Stimulated activated CD4-positive, alpha-beta T cell treated with anti-CD3 and anti-CD28 coated beads, Interleukin-1b, Interleukin-23, amount 100 ng/mL, for 48 hours (primary cell): ENCODE measurements at places on chromosomes 1 and 21.

DNA sequence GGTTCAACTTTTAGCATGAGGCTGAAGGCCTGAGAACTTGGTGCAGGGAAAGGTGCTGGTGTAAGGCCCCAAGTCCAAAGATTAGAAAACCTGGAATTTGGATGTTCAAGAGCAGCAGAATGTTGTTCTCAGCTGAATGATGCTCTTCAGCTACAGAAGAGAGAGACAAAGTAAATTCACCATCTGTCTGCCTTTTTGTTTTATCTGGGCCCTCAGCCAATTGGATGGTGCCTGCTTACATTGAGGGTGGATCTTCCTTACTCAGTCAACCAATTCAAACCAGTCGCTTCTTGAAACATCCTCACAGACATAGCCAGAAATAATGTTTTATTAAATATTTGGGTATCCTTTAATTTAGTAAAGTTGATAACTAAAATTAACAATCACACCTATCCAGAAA, 748.2 kb upstream of the ADAMTS5 start:
- no peak for DNase-seq

GRCh38 chr1:174775621-174776020, 224.1 kb upstream of the CACYBP start:
- no peak for DNase-seq

DNA sequence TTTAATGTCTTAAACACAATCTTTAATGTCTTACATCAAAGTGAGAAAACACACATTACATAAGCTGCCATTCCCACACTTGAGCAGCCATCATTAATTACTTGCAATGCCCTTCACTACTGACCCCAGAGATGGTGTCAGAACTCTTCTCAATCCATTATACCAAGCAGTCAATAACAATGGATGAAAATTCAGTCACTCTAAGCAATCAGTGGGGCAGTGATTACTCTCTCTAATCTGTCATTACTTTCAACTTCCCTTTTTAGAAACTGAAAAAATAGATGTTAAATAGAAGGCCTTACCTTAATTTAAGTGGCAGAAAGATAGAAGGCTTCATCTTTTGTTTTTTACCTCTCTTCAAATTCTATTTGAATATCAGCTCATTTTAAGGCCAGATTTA, 9.7 kb upstream of the FRRS1 start:
- DNase-seq: no peak

DNA sequence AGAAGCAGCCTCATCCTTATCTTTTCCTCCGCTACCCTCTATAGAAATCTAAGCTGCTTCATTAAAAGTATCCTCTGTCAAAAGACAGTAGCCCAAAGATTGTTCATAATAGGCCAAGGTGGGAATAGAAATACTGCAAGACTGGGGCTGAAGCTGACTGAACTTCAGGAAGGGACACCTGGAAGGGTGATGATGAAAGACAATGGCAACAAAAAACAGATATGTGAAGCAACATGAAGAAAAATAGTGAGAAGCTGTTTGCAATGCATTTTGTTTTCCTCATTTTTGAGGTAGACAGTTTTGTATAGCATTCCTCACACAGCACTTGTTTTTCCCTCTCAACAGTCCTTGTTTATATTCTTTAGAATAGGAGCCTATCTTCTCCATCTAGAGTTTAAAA, 16.9 kb downstream of the DCAF8 start:
- no peak for DNase-seq

DNA sequence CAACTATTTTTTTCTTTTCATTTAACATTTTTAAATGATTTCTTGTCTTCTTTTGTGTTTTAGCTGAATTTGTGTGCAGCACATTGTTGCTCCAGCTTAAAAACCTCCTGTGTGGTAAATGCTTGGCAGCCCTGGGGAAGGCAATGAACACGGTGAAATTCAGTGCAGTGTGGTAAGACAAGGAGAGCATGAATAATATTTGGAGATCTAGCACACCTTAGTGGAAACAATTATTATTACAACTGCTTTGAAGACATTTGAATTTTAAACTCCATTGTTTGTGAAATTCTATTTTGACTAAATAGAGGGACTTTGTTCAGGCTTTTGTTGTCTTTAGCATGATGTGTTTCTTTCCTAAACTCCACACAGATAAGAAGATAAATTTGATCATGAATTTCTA, 242.6 kb upstream of the CXADR start:
- DNase-seq: no peak

DNA sequence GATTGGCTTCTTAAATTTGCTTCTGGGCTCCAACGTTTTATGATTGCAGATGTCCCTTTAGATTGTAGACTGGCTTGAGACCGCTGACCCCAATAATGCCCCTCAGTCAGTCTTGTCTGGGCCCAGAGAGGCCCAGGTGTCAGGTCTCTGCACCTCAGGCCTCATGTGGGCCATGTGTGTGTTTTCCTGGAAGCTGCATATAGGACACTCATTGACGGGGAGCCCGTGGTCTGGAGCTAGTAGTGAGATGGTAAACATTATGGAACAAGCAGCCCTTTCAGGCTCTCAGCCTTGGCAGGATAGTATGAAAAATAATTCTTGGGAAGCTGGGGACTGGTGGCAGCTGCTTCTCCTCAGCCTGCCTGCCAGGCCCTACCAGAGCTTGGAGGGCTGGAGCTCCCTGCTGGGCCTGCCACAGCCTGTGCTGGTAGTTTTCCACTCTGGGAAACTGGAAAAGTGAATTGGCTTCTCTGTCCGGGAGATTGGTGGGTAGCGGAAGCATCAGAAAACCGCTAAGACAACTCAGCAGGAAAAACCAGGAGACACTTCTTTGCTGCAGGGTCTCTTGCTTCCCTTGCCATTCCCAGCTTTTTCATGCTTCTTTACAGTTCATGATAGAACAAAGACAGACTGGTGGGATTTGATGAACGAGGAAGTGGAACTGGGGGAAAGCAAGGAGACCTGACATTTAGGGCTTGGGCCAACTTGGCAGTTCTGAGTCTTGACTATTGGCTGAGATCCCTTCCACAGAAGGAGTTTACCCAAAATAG, 57.8 kb upstream of the HSD17B7 start:
- DNase-seq: no peak

DNA sequence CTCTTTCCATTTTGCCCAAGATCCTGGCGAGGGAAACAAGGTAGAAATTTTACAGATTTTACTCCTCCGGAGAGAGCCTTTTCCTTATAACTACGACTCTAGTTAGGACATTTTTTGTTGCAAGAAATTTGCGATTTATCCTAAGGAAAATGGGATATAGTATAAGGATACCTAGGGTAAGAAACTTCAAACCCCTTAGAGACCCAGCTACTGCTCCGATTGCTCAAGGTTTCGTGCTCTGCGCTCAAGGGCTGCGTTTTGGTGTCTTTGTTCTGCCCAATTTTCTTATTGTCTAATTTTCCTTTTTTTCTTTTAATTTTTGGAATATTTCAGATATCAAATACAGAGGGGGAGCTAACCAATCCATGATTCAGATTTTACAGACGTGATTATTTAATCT, 1.5 kb downstream of the TTC3 start:
- DNase-seq: no peak

- DNase-seq: no peak
These were observed 424.4 kb upstream of the RUNX1 start for GRCh38 chr21:35473496-35473895.

GRCh38 chr1:73516451-73516850, 681.5 kb downstream of the LRRIQ3 start:
- no peak for DNase-seq

DNA sequence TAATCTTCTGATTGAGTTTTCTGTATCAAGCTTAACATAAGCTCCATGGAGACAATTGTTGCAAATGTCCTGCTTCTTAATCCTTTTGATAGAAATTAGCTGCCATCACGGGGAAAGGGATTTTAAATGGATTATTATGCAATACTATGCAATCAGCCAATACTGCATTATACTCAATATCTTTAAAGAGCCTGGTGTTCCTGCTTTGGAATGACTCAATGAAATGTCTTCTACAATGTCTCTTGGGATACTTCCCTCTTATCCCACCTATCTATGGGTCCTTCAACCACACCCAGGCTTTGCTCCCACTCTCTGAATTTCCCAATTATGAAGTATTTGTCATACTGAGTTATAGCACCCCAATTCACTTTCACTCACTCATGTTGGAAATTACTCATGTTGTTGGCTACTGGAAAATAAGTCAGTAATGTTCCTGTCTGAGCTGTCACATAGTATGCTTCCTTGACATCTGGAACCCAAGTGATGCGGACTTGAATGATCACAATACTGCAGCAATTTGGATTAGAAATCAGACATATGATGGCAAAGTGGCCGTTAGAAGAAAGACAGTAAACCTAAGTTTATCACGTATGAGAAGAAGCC, 85.0 kb downstream of the TPR start:
- no peak for DNase-seq

DNA sequence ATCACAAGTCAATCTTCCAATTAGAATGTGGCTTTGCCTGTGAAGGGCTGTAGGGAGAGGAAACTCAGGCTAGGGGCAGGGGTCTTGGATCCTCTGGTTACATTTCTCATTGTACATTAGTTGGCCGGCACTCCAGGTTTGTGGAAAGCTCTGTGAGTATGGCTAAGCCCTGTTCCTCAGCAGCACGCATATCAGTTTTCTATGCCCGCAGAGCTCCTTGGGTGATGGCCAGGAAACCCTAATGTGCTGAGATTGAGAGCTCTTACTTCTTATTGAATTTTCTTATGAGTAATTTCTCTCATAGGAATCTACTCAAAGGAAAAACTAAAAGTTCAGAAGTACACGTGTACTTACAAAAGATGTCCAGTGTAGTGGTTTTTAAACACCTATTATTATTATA, 30.7 kb upstream of the STMN1 start:
- DNase-seq: no peak

DNA sequence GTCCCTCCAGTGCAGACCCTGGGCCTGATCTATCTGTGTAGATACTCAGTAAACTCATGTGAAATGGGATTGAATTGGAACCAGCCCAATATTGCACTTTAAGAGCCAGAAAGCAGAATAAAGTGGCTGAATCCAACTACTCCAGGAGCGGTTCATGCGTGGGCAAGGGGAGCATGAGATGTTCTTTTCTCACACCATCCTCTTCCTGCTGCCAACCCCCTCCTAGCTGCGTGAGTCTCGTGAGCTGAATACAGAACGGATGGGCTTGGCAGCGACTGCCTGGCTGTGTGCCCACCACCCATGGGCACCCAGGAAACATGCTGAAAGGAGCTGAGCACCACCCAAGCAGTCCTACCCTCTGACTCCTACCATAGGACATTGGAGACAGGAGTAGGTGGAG, 128.3 kb downstream of the ELAVL4 start:
- DNase-seq: no peak

- DNase-seq: no peak
These were observed 75.1 kb upstream of the WLS start for GRCh38 chr1:68307378-68307787.

DNA sequence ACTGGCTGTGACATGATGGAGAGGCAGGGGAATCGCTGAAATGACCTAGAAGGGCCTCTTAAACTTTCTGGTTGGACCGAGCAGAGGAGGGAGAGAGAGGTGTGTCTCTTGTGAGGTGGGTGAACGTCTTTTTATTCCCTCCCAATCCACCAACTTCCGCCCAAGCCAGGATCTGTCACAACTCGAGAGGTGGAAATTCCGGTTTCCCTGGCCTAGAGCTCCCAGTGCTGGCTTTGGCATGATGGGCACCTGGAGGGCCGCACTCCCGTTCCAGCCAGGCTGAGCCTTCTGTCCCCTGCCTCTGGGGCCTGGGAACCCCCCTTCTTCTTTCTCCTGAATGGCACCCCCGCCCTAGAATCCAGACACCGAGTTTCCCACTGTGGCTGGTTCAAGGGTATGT, at the start of gene SEMA4A:
Gene SEMA4A, plus strand, starts transcription at position 224 of the 400 bp plus-strand sequence. CDS start 994 bp downstream, outside the sequence.
- no peak for DNase-seq

GRCh38 chr1:67755160-67755559, 70.2 kb downstream of the GADD45A start:
- no peak for DNase-seq

GRCh38 chr21:44819283-44820243, 1.7 kb upstream of the SUMO3 start:
- DNase-seq: no peak

GRCh38 chr1:211654838-211655787, 20.3 kb downstream of the NEK2 start:
- peak; percentile 82 for DNase-seq

- no peak for DNase-seq
These were observed 18.8 kb upstream of the ARHGEF10L start for GRCh38 chr1:17520473-17521319.

DNA sequence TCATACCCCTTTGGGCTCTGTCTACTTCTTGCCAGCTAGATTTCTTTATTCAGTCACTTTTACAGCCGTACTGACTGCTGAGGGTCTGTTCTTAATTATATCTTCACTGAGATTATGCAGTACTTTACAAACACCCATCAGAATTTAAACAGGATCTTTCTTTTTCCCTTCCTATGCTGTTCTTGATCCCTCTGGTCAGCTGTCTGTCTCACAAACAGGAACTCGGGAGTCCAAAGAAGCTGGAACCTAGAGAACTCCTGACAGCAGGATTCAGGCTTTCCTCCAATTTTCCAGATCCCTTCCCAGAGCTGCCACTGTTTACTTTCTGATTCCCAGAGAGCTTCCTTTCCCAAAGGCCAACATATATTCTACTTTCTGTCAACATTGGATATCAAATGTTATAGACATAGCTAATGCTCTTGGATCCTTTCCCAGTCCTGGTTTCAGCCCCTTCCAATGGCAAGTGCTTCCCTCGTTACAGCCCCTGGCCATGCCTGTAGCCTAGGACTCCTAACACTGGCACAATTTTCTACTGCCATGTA, 59.5 kb downstream of the ATP2B4 start:
- DNase-seq: no peak

- no peak for DNase-seq
These were observed 11.3 kb upstream of the SLC6A17 start for GRCh38 chr1:110138956-110139355.

DNA sequence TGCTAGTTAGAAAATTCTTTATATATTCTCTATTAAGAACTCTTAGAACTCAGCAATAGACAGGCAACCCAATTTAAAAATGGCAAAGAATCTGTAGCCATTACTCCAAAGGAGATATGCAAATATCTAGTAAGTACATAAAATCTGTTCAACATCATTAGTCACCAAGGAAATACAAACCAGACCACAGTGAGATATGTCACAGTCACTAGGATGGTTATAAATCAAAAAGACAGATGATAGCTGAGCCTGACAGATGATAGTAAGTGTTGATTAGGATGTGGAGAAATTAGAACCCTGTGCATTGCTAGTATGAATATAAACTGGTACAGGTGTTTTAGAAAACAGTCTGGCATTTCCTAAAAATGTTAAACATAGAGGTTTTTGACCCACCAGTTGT, 26.6 kb downstream of the SRSF11 start:
- no peak for DNase-seq

GRCh38 chr1:222081859-222082258, 340.0 kb upstream of the DUSP10 start:
- DNase-seq: no peak
